NCI-H187 treated with DMSO at 0.1 percent for 48 hours (cell line): ENCODE measurements at places on chromosomes 13 and 19.

- DNase-seq: no peak
These were observed 10.5 kb upstream of the NTN5 start for GRCh38 chr19:48683349-48683748.

DNA sequence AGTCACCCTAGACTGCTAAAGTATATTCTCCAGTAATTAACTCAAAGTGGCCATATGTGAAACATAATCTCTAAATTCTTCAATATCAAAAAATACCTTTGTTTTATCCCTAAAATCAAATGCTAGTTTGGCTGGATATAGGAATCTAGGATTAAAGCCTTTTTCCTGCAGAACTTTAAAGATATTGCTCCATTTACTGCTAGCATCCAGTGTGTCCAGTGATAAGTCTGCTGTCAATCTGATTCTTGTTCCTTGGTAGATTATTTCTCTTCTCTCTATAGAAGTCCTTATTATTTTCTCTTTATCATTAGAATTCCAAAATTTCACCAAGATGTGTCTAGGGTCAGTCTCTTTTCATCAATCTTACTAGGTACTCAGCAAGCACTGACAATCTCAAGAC is 384.6 kb downstream of the FGF14 start:
- DNase-seq: peak; percentile 22

- no peak for DNase-seq
These were observed 14.5 kb upstream of the RAB20 start for GRCh38 chr13:110576070-110576394.

DNA sequence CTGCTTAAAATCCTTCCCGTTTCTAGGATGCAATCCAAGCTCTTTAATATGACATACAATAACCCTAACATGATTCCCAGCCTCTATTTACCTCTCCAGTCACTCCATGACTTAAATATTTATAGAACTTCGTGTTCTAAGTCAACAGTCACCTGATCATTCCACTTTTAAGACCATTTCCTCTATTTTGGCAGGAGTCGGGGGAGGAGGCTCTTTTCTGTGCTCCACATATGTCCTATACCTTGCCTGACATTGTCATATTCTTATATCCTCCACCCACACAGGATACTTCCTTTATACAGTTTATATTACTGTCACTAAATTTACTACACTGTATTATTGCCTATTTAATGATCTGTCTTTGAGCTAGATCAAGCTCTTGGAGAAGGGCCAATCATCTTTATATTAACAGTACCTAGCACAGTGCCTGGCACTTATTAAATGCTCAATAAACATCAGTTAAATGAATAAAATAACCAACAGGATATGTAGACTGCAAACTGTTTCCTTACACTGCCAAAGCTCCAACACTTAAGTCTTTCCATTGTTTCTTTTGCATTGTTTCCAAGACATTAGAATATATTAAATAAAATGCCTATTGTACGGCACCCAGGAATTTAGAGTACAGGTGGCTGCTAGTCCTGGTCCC is 2.7 kb downstream of the ARGLU1 start:
- DNase-seq: no peak

- DNase-seq: no peak
These were observed 50.3 kb upstream of the CYP2A7 start for GRCh38 chr19:40932008-40932959.

- no peak for DNase-seq
These were observed 44.5 kb upstream of the PARP4 start for GRCh38 chr13:24557081-24557480.

DNA sequence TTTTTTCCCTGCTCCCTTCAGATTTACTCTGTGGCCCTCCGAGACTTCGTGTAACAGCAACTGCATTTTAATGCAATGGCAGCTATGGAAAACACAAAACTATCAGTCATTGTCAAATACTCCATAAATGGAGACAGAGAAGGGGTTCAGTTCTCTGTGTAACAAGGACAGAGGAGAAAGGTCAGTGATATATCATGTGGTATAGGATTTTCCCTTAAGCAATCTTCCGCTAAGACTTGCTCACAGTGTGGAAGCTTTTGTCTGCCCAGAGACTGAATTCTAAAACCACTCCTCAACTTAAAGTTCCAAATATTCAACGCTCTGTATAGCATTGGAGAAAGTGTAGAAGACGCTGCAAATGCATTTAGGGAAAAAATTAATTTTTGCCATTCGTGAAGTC is 111.3 kb upstream of the EDNRB start:
- no peak for DNase-seq

DNA sequence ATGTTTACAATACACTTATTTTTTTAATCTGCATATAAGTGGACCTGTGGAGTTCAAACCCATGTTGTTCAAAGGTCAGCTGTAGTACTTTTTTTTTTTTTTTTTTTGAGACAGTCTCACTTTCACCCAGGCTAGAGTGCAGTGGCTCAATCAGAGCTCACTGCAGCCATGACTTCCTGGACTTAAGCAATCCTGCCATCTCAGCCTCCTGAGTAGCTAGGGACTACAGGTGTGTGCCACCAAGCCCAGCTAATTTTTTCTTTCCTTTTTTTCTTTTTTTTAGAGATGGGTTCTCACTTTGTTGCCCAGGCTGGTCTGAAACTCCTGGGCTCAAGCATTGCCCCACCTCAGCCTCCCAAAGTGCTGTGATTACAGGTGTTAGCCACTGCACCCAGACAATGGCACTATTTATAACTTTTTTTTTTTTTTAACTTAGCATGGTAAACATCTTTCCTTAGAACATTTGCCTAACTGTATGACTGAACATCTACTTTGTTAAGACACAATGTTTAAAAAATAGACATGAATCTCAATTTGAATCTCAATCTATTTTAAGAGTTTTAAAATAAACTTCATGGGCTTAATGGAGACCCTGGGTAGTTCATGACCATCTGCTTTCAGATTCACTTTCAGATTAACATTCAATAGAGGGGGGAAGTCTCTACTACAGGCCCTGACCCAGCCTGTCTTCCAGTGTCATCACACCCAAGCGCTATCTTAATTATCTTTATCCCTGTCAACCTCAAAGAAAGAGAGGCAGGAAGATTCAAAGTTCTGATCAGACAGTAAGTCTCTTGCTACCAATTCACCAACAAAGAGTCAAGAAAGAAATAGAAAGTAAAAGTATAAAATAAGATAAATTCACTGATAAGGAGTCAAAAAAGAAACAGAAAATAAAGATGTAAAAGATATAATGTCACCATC is 97.7 kb upstream of the DOCK9 start:
- DNase-seq: no peak

- DNase-seq: no peak
These were observed 34.9 kb upstream of the HOMER3 start for GRCh38 chr19:18975869-18976268.

DNA sequence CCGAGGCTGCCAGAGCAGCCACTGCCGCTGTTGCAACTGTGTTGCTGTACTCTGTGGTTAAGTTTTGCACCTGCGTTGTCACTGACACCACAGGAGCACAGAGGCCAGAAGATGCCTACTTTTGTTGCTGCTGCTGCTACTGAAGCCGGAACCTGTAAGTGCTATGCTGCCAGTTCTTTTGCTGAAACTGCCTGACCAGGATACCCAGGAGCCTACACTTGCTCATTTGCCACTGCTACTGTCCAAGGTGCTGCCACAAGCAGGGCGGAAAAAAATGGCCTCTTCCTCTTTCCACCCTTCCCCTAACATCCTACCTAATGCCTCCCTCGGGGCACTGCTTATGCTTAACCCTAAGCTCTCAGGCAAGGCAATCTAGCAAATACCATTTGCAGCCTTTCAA is 29.0 kb upstream of the NBEA start:
- peak; percentile 17 for DNase-seq

DNA sequence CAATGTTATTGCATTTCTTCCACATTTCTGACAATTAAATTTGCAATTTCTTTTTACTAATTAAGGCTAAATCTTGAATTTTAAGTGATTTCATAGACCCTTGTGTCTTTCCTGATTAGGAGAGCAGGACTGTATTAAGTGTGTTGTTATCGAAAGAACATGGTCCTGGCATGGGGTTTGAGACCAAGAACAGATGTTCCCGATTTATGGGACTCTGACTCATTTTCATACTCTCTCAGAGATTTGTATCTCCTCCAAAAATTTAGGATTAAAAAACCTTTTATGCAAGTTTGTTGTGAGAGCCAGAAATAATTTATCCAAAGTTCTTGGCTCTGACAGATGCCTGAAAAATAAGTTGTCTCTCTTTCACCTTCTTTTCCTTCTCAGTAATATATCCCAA is 589.3 kb upstream of the ARGLU1 start:
- DNase-seq: no peak

GRCh38 chr19:18392926-18393325 is 4.5 kb downstream of the LRRC25 start:
- no peak for DNase-seq

DNA sequence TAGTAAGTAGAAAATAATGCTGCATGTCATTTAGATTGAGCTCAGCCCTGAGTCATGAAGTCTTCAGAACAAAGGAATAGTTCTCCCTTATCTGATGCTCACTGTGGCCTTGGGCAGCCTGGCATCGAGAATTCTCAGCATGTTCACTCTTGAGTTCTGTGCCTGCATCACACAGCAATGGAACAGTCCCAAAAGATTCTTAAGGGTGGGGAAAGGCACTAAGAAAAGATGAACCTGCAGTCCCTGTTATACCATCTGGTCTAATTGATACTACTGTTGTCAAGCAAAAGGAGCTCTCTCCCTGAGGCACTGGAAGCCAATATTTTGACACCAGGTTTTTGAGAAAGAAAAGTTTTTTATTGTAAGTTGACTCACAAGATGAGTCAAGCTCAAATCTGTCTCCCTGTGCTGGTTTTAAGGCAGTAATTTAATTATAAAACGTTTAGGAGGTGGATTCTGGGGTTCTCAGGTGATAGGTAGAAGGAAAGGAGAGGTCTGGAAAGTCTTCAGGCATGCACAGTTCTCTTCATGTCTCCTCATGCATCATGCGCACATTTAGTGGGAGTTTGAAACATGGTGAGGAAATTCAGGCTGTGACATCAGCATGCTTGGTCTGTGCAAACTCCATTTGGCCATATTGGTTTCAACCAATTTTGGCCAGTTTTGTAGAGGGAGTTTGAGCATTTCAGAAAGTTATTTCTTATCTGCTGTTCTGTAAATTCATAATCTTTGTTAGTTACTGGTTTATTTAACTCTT is 38.1 kb upstream of the ZNF766 start:
- DNase-seq: no peak

- DNase-seq: no peak
These were observed 522.5 kb downstream of the DIAPH3 start for GRCh38 chr13:59641261-59641660.

DNA sequence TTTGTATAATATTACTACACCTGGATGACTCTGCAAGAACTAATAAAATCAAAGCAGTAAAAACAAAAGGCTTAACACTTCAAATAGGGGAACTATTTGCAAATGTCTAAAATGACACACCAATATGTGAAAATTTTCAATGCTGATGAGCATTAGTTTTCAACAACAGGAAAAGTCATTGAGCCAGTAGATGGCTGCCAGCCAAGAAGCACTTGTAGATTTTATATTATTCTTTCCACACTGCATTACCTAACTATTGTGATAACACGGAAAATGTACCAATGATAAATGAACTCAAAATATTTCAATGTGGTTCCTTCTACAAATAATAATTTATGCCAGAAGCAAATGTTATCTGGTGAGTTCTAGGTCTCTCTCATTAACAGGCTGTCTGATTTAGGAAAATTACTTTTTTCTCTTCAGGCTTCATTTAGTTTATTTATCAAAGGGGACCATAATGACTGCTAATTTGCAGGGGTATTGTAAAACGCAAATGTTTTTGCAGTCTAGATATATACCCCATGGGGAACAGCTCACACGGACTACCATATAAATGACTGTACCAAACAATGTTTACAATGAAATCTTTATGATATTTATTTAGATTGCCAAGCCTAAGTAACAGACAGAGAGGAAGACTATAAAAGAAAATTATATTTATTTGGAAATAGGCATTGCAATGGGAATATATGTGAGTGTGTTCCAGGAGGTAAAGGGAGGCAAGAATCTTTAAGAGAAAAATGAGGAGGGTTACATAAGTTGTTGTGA is 407.8 kb downstream of the LIG4 start:
- no peak for DNase-seq

GRCh38 chr13:18960637-18961227 is 220.9 kb downstream of the TUBA3C start:
- DNase-seq: no peak

DNA sequence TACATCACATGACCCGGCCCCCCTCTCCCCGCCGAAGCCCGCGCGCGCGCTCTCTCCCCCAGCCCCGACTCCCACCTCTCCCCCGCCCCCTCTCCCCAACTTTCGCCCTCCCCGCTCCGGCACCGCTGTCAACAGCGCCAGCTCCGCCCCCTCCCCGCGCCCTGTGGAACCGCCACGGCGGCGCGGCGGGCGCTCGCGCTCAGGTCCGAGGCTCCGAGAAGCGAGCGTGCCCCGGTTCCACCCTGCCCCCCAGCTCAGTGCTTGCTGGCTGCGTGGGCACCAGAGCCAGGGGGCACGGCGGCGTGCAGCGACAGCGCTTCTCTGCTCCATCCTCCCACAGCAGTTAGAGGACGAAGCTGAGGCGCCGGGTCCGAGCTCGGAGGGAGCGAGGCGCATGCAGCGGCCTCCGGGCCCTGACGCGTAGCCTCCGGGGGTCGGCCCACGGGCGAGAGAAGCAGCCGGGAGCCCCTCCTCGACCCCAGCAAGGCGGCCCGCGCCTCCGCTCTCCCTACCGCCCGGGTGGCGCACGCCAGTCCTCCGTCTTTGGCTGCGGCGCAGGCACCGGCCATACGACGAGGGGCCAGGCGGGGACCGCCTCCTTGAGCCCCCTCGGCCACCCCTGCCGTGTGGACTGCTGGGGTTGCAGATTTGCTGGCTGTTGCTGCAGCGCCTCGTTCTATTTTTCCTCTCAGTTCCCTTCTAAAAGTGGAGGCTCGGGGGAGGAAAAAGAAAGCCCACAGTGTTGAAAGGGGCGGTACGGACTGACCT is 109.5 kb downstream of the KCNRG start:
- peak; percentile 69 for DNase-seq

DNA sequence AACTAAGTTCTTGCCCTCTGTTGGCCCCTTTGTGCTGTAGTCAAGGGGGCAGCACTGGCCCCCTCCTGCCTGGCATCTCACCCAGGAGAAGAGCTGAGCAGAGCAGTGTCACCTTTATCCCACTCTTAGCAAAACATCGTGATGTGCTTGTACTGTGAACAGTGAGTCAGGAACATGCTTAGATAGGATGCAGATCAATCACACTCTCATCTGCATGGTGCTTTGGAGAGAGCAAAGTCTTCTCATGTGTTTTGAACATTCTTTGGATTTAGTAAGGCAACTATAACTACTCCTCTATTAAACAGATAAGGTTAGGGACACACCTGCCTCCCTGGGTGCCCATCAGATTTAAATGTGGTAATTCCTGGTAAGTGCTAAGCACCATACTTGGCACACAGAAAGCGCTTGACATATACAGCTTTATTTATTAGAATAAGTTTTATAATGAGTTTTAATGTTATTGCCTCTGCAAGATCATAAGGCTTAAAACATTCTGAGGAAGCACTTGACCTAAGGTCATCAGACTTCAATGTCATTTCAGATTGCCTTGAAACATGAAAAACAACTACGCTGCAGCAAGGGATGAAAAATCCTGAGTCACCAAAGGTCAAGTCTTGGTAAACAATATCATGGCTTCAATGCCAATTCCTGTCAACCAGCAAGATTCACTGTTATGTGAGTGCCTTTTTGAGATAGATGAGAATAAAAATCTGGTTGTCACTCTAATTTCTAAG is 82.4 kb upstream of the IRS2 start:
- no peak for DNase-seq

GRCh38 chr19:44847144-44848035 is 1.3 kb downstream of the NECTIN2 start:
- no peak for DNase-seq

- no peak for DNase-seq
These were observed 10.5 kb downstream of the PMIS2 start for GRCh38 chr19:35596366-35596999.

- DNase-seq: no peak
These were observed 1075.2 kb downstream of the PCDH9 start for GRCh38 chr13:66154976-66155375.
